ENCODE measurements at places on chromosomes 3 and 15.

GRCh38 chr3:175336406-175337133, 477.4 kb downstream of the NAALADL2 start:
- no peak for DNase-seq

DNA sequence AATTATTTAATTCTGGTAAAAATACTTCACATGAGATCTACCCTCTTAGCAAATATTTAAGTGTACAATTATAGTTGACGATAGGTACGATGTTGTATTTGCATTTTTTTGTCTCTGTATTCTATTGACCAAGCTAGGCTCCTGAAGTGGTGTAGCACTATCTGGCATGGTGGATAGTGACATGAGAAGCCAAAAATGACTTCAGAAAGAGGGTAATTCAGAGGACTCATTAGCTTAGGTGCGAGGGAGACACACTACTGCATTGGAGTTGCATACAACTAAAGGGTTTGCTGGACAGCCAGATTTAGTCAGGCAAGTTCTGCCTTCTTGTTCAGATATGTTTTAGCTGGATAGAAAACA, 50.6 kb downstream of the KBTBD8 start:
- no peak for DNase-seq

DNA sequence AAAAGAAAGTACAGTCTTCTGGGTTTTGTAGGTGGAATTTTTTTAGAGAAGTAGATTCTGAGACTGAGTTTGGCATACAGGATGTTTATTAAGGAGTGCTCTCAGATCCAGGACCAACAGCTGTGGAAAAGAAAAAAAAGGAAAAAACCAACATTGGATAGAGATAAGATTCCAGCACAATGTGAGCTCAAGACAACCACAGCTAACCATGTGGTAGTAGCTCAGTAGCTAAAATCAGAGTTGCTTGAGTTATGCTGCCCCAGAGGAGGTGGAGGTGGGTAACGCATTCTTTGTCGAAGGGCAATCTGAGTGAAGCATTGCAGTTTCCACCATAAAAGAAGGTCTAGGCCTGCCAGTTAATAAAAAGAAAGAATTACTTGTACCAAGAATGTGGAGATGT, 904.3 kb downstream of the NSUN3 start:
- no peak for DNase-seq

- DNase-seq, result no peak
Observed at GRCh38 chr3:58725326-58725853, 58.8 kb upstream of the FAM3D start.

GRCh38 chr3:155984791-155985417, 114.5 kb downstream of the GMPS start:
- no peak for DNase-seq

GRCh38 chr3:151276038-151276686, 2.2 kb downstream of the P2RY14 start:
- no peak for DNase-seq

DNA sequence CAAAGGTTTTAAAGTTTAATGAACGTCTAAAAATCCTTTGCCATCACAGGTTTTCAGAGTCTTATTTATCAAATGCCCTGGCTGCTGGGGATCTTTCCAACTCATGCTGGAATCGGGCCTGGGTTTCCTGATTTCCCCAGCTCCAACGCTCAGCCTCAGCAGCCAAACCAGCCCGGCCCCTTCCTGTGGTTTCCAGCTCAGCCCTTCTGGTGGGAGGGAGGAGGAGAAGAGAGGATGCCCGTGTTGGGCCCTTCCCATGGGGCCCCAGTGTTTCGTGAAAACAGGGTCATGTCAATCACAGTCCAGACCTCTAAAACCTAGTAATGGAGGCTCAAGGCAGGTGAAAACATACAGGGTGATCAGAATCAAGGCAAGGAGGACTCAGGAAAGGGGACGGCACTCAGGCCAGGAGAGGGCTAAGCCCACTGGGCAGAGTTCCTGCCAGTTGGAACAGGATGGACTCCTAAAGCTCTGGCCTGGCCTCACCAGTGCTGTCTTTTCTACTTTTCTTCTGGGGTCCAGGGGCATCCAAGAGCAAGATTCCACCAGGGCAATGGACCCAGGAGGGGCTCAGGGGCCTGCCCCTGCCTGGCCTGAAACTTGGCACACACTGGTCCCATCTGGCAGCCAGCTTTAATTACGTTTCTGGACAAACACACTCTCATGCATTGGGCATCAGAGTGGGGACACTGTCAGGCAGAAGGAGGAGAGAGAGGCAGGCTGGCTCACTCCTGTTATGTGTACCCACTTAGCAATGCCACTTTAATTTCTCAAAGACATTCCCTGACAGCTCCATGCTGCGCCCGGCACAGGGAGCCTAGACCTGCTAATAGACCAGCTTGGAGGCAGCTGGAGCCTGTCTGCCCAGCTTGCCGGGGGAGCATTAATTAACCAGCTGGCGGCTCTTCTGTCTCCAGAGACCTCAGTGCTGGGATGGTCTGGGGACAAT, 194.6 kb downstream of the FAM43A start:
- no peak for DNase-seq

DNA sequence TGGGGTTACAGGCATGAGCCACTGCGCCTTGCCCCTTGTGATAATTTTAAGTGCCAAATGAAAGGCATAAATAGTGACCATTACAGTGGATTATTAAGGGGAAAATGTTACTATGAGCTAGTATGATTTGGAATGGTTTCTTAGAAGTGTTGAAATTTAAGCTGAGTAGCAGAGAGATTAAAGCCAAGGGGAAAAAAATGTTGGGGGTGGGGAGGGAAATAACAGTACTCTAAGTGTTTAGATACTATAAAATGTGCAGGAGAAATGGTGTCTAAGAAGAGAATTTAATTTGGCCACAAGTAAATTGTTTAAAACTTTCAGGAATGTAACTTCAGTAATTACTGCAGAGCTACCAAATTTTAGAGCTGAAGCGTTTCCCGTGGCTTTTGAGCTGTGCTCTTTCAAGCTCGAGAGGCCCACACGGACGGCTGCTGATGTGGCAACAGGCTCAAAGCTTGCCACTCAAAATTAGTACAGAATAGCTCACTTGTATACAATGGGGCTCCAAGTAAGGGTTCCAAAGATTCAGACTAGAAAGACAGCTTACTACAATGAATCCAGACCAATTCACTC, 23.9 kb upstream of the SLC12A8 start:
- peak; percentile 57 for DNase-seq

DNA sequence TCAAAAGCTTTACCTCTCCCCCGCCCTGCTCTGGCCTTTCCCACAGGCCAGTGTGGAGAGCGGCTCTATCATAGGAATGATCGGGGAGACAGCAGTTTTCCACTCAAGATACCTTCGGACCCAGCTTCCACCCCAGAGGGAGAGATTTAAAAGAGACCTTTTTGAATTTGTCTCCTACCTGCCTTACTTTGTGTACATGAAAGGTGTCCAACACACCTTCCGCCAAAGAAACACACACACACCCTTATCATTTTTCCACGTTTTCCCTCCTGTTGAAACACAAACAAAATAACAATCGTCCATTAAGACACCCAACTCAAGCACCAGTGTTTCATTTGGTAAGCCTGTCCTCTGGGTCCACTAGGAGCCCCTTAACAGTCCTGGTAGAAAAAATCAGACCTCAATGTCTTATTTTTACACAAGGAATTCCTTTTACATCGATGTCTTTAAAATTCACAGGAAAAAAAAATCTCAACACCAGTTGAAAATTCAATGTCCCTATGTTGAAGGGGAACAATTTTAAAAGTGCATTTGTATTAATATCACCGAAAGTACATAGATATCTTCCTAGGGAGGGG, 4.0 kb downstream of the HES1 start:
- no peak for DNase-seq

DNA sequence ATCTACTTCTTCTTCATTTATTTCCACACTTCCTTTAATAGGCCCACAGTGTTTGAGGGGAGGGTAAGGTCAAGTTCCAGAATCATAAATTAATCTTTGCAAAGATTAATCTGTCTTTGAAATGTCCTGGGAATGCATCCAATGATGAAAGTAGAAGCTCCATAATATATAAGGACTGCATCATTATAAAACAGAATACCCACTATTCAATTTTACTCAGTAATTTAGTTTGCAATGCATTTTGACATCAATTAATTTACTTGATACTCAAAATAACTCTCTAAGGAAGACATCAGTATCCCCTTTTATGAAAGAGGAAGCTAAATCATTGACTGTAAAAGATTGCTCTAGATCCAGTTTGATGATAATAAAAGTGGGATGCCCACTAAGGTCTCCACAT, 777.2 kb downstream of the GRM7 start:
- no peak for DNase-seq

DNA sequence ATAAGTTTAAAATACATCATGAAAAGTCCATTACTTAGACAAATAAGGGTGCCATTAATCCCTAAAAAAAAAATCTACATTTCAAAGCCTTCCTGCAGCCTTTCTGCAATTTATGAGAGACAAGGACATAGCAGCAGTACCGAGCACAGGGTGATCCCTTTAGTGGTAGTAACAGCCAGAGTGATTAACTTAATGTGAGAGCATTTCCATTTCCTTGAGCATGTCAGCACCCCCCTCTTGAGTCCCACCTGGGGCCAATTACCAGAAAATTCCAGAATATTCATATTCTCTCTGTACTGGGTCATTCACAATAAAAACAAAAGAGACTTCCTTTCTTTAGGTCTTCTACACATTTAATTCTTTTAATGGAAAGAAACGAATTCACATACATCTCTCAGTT, 546.9 kb upstream of the CCDC54 start:
- no peak for DNase-seq

DNA sequence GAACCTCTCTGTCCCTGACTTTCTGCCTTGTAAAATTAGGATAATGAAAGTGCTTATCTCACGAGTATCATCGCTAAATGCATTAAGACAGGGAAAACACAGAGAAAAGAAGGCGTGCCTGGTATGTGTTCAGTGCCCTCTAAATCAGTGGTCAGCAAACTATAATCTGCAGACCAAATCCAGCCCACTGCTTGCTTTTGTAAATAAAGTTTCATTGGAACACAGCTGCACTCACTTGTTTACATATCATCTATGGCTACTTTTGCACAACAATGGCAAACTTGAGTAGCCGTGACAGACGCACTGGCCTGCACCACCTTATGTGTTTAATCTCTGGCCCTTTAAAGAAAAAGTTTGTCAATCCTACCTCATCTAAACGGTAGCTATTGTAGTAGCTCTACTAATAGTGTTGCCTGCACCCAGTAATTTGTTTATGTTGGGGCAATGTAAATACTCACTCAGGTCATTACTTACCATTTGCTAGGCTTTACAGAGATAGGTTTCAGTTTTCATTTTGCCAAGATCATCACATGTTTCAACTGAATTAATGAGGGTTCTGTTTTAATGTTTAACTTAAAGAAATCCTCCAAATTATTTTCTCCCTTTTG, 229.4 kb downstream of the FEZF2 start:
- DNase-seq, result no peak

- no peak for DNase-seq
Observed at GRCh38 chr3:10006762-10007090, 19.5 kb upstream of the FANCD2 start.

DNA sequence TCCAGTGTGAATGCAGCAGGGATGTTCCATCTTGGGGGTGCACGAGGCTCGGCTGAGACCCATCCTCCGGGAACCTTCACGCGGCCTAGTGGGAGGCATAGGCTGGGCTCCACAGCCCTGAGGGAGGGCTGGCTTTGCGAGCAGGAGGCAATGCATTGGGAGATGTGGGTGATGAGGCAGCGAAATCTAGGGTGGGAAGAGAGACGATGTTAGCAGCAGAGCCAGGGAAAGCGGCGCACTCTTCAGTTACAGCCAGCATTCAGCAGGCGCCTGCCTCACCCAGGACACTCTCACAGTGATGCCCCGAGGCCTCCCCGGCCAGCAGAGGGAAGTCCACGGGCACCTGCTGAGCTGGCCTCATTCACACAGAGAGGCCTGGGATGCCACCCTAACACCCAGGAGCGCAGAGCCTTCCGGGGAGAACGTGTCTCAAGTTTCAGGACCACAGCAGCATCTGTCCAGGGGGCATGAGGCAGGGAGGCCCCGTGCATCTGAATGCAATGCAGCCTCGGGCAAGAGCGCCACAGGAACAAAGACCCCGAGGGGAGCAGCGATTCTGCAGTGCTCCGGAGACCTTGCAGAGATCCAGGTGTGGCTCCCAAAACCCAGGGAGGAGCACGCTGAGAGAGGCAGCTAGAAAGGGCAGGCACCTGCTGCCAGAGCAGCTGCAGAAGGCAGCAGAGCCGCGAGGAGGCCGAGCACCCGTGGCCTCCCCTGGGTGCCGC, 102.4 kb downstream of the NUP210 start:
- no peak for DNase-seq

DNA sequence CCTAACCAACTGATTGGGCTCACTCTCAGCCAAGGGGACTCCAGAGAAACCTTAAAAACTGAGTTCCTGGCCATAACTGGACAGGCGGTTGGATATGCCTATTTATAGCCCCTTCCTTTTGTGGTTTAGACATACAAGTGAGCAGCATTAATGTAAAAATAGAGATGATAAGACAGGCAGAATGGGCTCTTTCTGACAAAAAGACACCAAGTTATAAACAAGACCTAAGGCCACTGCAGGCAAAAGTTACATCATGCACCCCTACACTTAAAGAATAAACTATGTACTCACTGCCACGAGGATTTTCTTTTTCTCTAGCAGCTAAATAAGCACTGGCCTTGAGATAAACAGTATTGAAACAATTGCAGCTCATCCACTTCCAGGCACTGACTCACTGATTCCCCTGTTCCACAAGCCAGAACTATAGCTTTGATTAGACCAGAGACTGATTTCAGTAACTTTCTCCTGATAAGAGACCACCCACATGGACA, 30.1 kb downstream of the SUCNR1 start:
- no peak for DNase-seq

- peak; percentile 94 for DNase-seq
Observed at GRCh38 chr15:78085928-78086327, 6.4 kb upstream of the SH2D7 start.

DNA sequence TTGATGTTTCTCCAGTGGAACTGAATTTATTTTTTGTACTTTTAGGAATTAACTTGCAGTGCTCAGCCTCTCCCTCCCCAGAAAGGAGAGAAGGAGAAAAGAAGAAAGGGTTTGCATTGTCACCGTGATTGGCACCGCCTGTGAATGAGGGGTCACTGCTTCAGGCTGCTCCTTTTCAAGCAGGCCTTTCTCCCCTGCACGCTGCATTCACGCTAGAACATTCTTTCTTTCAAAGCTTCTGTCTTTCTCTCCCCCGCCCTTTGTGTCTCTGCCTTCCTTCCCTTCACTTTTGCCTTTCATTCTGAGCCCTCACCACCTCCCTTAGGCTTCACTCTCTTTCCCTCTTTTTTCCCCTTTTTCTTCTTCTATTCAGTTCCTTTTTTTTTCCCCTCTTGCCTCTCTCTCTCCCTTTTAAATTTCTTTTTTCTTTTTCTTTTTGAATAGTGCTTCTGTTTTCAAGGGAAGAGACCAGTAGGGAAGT, 42.4 kb downstream of the ZNF710 start:
- no peak for DNase-seq

- DNase-seq, result no peak
Observed at GRCh38 chr15:99127773-99128172, 22.9 kb downstream of the SYNM start.

GRCh38 chr3:128875556-128876120, 3.8 kb upstream of the ACAD9 start:
- DNase-seq, result no peak

GRCh38 chr15:67253549-67254237, 768 bp downstream of the AAGAB start:
- no peak for DNase-seq

GRCh38 chr3:150472421-150472820, 64.3 kb downstream of the TSC22D2 start:
- DNase-seq, result no peak

GRCh38 chr3:78632925-78633553, 1134.8 kb downstream of the ROBO1 start:
- no peak for DNase-seq

- no peak for DNase-seq
Observed at GRCh38 chr3:43895573-43895972, 204.8 kb downstream of the ABHD5 start.

- no peak for DNase-seq
Observed at GRCh38 chr3:20400686-20401085, 214.7 kb upstream of the SGO1 start.

All from fibroblast of skin of left quadriceps (primary cell).